ENCODE measurements at places on chromosomes 12 and 14.

DNA sequence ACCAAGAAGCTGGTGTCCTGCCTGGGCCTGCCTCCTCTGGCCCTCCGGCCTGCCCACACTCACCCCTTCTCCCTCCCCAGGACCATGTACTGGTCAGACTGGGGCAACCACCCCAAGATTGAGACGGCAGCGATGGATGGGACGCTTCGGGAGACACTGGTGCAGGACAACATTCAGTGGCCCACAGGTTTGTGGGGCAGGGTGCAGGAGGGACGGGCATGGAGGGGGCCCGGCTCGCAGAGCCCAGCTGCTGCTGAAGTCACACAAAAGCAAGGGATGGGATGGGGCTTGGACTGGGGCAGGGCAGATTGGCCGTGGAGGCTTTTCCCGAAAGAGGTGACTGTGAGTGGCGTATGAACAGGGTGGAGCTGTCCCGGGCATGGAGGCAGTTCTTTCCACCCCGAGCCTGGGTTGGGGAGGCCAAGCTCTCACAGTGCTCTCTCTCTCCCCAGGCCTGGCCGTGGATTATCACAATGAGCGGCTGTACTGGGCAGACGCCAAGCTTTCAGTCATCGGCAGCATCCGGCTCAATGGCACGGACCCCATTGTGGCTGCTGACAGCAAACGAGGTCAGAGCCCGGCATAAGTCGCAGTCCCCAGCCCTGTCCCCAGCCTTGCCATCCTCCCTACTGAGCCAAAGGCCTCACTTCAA lies 7.8 kb upstream of the NXPH4 start:
- no peak for DNase-seq

DNA sequence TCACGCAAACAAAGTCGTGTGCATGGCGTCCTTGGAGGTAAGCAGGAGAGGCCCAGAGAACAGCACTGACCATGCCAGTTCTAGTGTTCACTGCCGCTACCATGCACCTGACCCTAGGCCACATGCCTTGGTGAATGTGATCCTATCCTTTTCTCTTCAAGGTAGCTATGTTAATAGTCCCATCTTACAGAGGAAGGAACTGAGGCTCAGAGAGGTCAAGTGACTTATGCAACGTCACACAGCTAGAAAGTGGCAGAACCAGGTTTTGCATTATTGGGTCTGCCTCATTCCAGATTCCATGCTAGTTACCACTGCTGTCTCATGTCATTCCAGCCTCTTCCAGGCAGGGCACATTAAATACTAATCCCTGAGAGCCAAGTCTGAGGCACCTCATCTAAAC lies 85.2 kb downstream of the FOXN4 start:
- DNase-seq: no peak

DNA sequence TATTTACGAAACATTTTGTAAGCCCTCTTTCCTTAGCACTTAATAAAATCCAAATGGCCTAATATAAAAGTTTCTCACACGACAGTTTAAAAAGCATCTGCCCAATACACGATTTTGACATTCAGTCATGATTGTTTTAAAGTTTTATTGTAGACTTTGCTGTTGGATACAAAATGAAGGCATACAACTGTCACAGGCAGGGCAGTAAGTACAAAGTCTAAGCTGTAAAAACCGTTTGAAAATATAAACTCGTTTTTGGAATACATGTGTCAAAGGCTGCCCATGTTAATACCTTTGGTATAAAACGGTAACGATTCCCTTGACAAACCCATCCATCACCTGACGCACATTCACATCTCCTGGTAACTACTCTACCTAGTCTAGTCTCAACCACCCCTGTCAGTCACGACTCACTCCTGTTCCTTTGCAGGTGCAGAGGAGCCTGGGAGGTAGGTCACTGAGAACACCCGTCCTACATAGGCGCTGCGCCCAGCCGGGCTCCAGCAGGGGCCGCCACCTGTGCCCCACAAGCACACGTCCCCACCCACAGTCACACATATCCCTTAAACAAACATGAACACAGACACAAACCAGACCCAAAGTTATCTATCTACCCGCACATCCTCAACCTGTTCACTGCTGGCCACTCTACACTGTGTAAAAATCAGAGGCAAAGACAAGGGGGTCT lies 27.1 kb downstream of the KCTD10 start:
- no peak for DNase-seq

GRCh38 chr14:67151082-67151666 lies 38.1 kb upstream of the GARIN2 start:
- no peak for DNase-seq

- DNase-seq: no peak
These were observed 31.9 kb upstream of the VPS33A start for GRCh38 chr12:122298071-122298748.
